Stimulated activated naive CD4-positive, alpha-beta T cell (primary cell): ENCODE measurements at places on chromosomes 1 and 21.

- no peak for DNase-seq
Observed at GRCh38 chr1:92877792-92878191, 46.0 kb downstream of the RPL5 start.

DNA sequence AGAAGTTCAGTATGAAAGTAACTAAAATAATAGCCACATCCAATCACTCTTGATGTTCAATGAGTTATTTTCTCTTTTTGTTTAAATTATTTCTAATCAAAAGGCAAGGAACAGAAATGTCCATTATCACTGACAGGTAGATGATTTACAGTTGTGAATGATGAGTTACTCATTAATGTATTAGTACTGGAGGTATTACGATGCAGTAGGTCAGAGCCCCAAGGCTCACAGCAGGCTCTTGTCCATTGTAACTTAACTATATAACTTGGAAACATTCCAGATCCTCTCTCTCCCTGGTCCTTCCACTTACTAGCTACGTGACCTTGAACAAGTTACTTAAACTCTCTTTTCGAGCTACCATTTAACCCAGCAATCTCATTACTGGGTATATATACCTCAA, 39.5 kb downstream of the CRB1 start:
- no peak for DNase-seq

DNA sequence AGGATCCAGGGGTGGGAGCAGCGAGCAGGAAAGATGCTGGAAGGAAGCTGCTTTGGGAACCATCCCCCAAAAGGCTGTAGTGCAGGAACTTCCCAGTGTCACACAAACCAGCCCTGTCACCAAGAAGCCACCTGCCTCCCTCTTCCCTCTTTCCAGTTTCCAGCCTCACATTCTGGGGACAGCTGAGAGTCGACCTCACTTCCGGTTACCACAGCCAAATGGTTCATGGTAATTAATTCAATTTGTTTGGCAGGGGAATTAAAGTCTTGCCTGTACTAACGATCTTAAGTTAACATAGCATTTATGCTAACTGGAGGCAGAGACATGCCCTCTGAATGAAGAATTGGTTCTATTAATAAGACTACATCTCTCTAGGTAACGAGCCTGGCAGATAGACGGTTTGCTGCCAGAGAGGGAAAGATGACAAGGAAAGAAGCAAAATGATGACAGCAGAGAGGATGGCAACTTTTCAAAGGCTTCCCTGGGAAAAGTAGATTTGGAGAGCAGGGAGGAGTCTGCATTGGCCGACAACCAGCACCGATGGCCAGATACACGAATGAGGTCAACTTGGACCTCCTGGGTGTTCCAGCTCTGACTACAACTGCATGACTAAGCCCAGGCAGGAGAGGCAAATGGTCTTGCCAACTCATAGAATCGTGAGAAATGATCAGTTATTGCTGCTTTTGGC, 64.1 kb downstream of the TMCO4 start:
- DNase-seq = no peak

DNA sequence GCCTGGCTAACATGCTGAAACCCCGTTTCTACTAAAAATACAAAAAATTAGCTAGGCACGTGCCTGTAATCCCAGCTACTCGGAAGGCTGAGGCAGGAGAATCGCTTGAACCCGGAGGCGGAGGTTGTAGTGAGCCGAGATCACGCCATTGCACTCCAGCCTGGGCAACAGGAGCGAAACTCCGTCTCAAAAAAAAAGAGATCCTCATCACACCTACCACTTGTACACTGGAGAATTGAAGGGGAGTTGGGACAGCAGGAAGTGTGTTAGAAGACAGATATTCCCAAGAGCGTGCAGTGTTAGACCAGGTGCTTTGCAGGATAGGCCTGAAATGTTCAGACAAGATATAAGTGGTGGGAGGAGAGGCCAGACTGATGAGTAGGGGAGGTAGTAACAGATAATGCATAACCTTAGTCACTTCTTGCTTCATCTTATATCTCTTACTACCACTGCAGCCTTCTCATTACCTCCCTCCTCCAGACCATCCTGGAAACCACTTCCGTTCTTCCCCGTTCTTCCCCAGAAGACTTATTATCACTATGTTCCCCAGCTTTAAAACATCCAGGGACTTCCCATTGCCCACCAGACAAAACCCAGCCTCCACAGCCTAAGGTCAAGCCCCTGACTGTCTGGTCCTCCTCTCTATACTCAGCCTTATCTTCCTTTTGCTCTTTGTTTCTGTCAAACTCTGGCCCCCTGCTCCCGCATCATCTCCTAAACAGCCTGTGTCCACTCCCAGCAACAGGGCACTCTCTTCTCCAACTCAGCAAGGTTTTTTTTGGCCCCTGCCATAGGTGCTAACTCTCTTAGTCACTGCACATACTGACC, 21.3 kb downstream of the FAM20B start:
- no peak for DNase-seq

DNA sequence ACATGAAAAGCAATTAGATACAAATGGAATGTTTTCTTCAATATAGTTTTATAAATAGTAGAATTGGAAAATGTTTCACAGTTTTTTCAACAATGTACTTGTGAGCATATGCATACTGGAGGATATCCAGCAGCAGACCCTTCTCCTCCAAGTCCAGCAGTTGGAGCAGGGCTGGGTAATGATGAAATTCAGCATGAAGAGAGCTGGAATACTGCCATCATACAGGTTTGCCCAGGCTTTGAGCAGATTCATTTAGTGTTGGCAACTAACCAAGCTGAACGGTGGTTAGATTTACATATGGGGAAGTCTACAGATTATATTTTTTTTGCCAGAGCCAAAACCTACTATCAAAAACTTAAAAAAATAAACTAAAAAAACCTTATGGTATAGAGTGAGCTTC, 38.3 kb downstream of the WDR3 start:
- no peak for DNase-seq

GRCh38 chr1:200925831-200926230, 31.1 kb downstream of the INAVA start:
- DNase-seq = no peak

GRCh38 chr1:240188139-240188538, 96.5 kb downstream of the FMN2 start:
- no peak for DNase-seq

DNA sequence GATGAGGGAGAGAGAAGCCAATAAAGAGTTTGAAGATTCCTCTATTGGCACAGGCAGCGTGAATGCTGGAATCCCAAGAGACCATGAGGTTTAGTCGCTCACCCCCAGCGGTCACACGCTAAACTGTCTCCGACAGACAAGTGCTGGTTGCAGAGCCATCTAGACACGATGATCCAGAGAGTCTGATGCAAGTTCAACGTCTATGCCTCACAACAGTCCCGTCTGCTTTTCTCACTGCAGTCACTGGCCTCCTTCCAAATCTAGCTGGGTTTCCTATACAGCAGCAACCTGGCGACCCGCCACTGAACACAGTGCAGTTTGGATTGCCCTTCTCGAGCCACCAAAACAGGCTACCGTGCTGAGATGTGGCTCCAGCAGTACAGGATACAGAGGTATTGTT, 98.6 kb upstream of the KRTAP19-8 start:
- no peak for DNase-seq

DNA sequence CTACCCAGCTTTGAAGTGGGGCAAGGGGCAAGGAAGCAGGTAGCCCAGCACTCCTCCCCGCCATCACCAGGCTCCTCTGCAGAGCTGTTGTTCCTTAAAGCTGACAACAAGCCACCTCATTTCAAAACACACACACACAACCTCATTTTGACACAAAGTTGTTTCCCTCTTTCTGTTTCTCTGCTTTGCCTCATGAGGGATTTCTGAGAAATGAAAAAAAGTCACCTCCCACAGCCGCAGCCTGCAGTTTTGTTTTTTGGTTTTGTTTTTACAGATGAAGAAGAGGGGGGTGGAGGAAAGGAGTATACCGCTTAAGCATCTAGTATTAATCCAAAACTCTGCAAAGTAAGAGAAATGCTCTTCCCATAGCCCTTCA, 12.1 kb downstream of the MCL1 start:
- DNase-seq = peak; percentile 45

GRCh38 chr21:25441835-25442234, 165.4 kb downstream of the MRPL39 start:
- DNase-seq = no peak

DNA sequence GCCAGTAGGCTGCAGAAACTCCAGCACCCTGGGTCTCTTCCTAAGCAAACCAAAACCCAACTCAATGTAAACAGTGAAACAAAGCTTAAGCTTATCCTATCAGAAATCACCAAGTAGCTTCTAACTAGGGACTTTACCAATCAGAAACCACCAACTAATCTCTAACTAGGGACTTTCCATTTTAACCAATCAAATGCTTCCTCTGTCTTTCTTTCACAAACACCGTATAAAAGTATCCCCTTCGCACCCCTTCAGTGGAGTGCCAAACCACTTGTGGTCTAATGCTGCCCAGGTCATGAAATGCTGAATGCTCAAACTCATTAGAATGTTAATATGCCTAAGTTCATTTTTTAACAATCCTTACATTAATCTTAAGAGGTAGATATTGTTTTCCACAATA, 250.5 kb upstream of the DUSP10 start:
- DNase-seq = no peak

- DNase-seq = no peak
Observed at GRCh38 chr1:19596065-19596713, 47.9 kb upstream of the NBL1 start.

DNA sequence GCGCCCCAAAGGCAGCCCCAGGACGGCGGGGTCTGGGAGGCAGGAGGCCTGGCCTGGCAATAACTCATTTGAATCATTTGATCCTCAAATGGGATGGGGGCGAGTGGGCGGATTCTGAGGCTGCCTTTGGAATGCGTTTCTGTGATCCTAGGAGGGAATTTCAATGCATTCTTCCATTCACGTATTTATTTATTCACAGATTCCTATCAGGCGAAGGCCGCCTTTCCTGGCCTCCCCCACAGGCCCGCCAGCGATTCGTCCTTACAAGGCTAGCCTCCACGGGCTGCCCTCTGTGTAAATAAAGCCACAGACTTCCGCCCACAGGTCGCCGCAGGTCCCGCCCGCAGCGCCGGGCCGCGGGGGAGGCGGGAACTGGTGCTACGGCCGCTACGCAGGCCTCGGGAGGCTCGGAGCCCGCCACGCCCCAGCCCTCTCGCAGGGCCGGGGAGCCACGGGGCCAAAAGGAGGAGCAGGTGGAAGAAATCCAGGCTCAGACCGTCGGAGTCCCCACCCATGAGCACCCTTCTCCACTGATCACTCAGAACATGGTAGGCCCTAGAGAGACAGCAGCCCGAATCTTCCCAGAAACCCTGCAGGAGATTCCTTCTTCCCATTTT, 31.3 kb upstream of the JUN start:
- DNase-seq = peak; percentile 51

GRCh38 chr1:172398970-172399755, 21.3 kb upstream of the C1orf105 start:
- no peak for DNase-seq

- peak; percentile 66 for DNase-seq
Observed at GRCh38 chr1:181159451-181160140, 71.1 kb downstream of the IER5 start.

GRCh38 chr1:17149771-17150170, 30.5 kb upstream of the PADI2 start:
- no peak for DNase-seq

GRCh38 chr1:22320587-22321344, 130.9 kb upstream of the ZBTB40 start:
- no peak for DNase-seq

GRCh38 chr1:119308806-119309205, 59.8 kb upstream of the HAO2 start:
- DNase-seq = no peak

DNA sequence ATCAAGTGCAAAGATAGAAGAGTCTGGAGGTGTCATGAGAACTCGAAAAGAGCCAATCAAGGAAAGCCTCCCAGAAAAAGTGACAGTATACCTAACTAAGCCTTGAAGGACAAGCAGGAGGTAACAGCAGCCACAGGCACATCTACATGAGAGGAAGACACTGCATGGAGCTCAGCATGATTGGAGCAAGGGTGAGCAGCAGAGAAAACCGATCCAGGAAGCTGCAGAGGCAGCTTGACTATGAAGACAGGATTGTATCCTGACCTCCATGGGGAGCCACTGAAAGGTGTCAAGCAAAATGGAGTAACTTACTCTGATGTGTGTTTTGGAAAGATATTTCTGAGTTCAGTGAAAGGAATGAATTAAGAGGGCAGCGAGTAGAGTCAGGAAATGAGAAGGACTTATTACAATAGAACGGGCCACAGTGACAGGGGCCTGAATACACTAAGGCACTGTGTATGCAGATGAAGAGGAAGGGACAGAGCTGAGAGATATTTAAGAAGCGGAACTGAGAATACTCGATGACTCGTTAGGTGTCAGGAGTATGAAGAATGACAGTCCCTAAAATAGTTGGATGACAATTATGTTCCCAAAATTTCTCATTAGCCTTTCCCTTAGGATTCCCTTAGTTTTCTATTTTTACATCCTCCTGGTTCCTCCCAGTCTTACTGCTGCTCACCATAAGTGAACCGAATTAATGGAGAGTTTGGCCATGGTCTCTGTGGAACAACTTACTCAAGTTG, 139.3 kb upstream of the NFIA start:
- no peak for DNase-seq

DNA sequence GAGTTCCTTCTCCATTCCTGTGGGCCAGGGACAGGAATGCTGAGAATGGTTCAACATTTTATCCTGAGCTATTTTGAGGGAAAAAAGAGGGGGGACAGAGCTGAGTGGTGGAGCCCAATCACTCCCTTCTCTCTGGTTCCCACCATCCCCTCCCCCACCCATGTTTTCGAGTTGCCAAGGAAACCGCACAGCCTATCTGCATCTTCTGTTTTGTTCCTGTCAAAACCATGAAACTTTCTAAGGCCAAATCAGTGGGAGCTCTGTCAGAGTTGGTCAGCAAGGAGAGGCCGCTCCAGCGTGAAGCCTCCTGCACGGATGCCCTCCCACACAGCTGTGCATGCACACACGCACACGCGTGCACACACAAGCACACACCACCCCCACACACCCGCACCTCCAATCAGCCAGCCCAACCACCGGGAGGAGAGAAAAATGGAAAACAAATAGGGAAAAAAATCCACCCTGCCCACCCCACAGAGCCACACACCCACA, 54.5 kb upstream of the ATP2B4 start:
- DNase-seq = no peak

GRCh38 chr1:172071746-172072145, 230.4 kb downstream of the DNM3 start:
- no peak for DNase-seq
